ENCODE measurements at places on chromosomes 11 and 22.

DNA sequence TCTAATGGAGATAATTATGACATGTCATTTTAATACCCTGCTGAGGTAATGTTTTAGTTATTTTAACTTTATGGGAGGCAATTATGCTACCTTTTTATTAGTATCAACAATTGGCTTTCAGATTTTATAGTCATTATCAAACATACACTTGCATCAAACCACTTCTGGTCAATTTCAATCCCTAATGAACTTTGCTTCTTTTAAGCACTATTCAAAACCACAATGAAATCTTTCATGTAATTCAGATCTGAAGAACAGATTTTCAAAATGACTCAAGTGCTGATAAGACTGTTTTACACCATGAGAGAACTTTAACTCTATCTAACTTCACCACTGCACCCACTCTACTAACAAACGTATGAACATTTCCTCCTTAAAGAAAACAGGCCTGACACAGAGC, 25.9 kb upstream of the CCDC34 start:
- DNase-seq, result peak; percentile 26

- no peak for DNase-seq
Observed at GRCh38 chr22:24231706-24232105, 13.2 kb downstream of the GGT5 start.

- DNase-seq, result no peak
Observed at GRCh38 chr22:18066181-18066859, 11.5 kb upstream of the PEX26 start.

DNA sequence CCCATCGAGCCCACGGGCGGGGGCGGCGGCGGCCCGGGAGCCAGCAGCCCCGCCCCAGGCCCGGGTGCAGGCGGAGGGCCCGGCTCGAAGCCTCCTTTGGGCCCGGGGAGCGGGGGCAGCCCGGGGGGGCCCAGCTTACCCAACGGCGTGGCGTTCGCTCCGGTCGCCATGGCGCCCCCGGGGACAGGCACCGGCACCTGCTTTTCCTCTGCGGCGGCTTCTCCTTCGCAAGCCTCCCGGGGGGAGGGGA, 194 bp downstream of the SF1 start:
- DNase-seq, result no peak

GRCh38 chr11:75144716-75145014, 6.2 kb upstream of the SLCO2B1 start:
- DNase-seq, result no peak

GRCh38 chr22:41517172-41518047, 26.9 kb downstream of the POLR3H start:
- no peak for DNase-seq

- no peak for DNase-seq
Observed at GRCh38 chr11:32072872-32073643, 17.8 kb upstream of the RCN1 start.

DNA sequence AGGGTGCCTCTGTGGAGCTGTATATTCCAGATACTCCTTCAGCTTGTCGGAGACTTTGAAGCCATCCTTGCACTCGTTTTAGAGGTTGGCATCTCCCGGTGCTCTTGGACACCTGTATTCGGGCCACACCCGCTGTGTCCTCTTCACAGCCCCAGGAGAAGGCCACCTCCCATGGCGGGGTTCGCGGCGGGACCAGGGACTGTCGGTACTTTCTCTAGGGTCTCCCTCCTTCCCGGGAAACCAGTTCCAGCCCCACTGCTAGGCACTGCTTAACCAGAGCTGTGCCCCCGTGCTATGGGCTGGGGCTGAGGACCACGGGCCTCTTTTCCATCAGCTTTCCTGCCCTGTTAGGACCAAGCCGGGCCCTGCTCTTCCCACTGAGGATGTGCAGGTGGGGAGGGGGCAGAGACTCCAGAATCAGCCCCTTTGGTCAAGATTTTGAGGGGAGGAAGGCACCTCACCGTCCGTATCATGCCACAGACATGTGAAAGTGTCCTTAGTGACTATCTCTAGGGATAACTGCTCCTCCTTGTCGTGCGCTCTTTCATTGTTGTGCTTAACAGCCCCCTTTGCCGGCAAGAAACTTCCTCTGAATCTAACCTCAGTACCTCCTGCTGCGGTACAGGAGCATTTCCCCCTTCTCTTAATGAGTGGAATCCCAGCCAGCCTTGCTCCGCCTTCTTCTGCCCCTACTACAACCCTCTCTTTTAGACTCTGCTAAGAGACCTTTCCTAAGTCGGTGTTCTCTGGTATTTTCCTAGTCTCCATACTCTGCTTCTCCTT, 1.2 kb upstream of the B3GAT1 start:
- DNase-seq, result no peak

GRCh38 chr11:61918938-61919704, 1.8 kb upstream of the RAB3IL1 start:
- DNase-seq, result no peak

DNA sequence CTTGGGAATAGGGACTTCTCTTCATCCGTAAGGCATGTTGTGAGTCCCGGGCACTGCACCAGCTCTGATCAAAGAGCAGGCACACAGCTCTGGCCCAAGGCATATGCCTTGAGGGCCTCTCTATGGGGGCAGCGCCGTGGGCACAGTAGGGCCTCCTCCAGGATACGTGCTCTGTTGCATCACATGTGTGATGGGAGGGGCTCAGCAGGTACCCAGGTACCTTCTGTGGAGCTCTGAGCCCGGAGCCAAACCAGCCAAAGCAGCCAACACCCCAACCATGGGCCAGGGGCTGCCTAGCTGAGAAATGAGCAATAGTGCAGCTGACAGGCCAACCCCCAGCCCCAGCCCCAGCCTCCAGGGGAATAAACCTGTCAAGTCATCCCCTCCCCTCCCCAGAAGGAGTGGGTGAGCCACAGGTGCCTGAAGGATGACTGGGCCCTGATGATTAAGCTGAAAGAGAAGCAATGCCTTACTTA, 79.7 kb upstream of the SHISAL1 start:
- no peak for DNase-seq

DNA sequence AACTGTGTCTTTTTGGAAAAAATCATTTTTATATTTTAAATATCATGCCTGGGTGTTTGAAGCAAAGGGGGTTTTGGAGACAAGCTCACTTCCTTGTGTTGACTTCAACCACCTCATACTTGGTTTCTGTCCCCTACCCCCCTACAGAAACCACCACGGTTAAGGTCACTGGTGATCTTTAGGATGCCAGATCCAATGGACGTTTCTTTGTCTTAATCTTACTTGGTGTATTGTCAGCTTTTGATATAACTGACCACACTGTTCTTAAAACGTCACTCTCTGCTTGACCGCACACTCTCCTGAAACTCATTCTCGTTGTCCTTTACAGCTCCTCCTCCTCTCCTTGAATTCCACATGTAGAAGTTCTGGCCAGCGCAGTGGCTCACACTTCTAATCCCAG, 34.8 kb upstream of the SWAP70 start:
- no peak for DNase-seq

DNA sequence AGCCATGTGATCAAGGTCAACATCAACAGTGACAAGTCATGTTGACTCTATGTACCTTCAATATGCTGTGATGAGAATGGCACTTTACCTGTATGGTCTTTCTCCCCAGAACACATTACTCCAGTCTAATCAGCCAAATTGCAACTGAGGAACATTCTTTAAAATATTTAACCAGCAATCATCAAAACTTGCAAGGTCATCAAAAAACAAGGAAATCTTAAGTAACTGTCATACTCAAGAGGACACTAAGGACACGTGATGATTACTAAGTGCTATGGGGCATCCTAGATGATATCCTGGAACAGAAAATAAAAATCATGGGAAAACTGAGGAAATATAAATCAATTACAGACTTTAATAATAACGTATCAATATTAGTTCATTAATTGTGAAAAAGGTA, 118.9 kb downstream of the EFCAB6 start:
- no peak for DNase-seq

DNA sequence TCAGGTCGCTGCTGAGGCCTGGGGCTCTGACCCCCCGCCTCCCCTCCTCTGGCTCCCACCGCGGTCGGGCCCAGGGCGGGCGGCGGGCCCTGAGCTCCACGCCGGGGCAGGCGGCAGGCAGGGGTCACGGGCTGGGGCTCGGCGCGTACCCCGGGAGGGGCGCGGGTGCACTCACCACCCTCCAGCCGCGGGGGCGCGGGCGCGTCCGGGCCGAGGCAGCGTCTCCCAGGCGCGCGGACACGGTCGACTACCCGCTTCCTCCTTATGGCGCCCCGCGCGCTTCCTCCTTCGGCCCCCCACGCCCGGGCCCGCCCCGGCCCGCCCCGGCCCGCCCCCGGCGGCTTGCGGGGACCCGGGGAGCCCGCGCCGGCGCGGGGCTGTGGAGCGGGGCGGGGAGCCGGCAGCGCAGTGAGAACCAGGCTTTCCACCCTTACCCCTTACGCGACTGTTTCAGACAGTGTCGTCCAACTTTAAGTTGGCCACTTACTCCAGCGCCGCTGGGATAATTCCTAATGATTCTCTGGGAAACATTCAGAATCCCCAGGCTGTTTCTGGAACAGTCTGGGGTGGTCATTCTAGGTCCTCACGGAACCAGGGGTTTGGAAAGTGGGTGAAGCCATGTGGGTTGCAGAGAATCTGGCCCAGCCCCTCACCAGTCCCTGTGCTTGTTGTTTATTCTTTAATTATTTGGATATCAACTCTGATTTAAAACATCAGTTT, at the start of gene BID:
BID (minus strand) TSS at position 264 of the 720 bp plus-strand sequence. CDS start 24,353 bp downstream, outside the sequence.
- no peak for DNase-seq

DNA sequence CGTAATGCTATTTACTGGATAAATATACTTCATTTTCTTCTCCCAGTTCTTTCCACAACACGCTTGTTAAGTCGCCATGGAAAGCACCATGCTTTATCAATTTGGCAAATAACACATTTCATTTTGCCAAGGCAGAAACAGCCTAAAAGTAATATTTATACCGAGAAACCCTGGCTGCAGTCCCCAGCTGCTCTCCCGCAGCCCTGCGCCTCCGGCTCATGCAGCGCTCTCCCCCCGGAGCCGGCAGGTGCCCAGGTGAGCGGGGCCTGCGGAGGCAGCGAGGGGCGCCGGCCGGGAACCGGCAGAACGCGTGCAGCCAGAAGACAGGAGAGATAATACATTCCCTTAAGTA, 681 bp upstream of the ARHGEF12 start:
- no peak for DNase-seq

- no peak for DNase-seq
Observed at GRCh38 chr22:28560046-28560742, 119.4 kb downstream of the TTC28 start.

DNA sequence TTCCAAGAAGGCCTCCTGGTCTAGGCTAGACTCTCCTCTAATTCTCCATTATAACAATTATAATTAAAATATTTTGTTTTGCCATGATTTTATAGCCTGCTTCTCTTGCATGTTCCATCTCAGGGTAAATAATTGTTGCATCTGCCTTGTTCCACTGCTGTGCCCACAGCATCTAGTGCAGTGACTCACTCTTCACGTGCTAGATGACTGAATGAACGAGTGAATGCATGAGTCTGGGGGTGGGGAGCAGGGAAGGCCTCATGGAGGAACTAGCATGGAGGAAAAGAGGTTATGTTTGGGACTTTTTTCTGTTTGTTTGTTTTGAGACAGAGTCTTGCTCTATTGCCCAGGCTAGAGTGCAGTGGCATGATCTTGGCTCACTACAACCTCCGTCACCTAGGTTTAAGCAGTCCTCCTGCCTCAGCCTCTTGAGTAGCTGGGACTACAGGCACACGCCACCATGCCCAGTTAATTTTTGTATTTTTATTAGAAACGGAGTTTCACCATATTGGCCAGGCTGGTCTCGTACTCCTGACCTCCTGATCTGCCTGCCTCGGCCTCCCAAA, 5.2 kb upstream of the OAF start:
- no peak for DNase-seq

- DNase-seq, result no peak
Observed at GRCh38 chr11:82234256-82234655, 499.4 kb downstream of the FAM181B start.

GRCh38 chr22:39528681-39529486, 3.7 kb downstream of the RPS19BP1 start:
- peak; percentile 93 for DNase-seq

GRCh38 chr11:96474263-96474662, 84.5 kb downstream of the JRKL start:
- DNase-seq, result no peak

- DNase-seq, result no peak
Observed at GRCh38 chr11:27464289-27464696, 8.3 kb downstream of the LGR4 start.

Data from activated CD4-positive, alpha-beta T cell treated with anti-CD3 and anti-CD28 coated beads, Interleukin-2, Interleukin-4, amounts not matched to agents 100 ng/mL and 50 ng/mL, durations not matched to agents 16 hours and 8 hours (primary cell).